ENCODE measurements at places on chromosomes 3 and 15.

DNA sequence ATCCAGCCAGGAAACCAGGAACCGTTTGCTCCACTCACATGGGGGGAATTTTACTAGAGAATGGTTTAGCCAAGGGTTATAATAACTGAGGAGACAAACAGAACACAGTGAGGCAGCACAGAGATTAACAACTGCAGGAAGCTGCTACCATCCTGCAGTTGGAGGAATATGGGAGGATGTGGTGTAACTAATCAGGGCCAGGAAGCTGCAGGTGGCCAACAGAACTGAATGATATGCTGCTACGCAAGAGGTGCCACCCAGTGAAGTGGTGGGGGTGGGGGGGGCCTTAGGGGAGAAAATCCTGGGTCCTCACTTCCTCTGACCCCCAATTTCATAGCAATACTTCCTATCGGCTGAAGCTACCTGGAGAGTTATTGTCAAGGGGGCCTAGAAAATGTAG is 306.4 kb upstream of the STT3B start:
- no peak for DNase-seq

DNA sequence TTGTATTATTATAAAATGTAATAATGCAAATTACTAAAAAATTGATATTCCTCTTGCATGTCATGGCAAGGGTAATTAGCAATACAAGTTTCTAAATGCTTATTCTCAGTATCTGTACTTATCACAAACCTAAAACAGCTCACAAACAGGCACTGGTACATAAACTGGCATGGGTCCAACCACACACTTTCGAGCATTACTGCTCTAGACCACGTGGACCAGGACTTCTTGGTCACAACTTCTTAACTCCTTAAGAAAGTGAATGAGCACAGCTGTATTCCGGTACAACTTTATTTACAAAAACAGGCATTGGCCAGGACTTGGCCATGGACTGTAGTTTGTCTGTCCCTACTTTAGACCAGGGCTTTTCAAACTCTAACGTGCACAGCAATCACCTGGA is 173.3 kb downstream of the SUCLG2 start:
- no peak for DNase-seq

DNA sequence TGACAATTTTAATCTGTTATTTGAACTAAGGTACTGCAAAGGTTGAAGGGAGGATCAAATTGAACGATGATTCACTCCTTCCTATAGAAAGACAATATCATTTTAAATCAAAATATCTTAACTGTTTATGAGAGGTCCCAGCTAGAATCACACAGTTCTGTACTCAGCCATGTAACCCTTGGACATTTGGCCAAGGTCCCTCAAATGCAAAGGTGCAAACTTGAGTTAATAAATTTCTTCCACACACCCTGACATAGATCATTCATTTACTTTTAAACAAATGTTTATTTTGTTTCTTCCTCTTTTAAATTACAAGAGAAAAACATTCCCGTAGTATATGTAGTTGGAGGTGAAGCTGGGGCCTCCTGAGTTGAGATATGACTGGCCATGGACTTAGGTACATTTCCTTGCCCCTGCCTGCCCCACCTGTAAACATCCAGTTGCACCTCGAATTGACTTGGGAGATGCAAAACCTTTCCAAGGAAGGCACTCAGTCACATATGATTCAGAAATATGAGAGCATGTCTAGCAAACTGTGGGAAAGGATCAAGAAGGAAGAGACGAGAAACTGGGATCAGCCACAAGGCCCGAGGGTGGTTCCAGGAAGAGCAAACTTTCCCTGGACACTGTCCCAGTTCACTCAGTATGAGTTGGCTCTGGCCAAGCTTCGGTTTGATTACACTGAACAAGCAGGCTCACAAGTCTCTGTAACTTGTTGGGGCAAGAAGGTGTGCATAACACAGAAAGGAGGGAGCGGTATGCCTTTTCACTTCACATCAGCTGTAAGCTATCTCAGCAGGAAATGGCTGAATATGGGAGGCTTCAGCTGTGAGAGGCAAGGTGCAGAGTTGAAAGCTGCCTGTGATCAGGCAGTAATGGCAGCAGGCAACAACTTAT is 6.7 kb downstream of the TNFSF10 start:
- DNase-seq: no peak

DNA sequence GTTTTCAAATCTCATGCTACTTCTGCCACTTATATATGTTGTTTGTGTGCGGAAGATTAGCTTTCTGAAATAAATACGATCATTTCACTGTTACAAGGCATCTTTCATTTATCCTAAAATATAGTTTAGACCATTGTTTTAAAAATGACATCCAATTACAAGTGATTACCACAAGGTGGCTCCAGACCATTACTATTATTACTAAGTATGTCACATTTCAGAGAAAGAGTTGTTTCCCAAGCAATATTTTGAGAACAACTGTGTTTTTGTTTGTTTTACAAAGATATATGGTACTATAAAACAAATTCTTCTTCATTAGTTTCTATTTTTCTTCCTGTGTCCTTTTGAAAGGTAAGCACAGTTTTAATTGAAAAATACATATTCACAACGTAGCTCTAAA is 136.0 kb upstream of the RAP2B start:
- DNase-seq: peak; percentile 50

- DNase-seq: no peak
Measured at GRCh38 chr15:40500568-40501330, 30.0 kb downstream of the CHST14 start.

GRCh38 chr3:135800071-135800549 is 165.4 kb upstream of the PPP2R3A start:
- DNase-seq: no peak

DNA sequence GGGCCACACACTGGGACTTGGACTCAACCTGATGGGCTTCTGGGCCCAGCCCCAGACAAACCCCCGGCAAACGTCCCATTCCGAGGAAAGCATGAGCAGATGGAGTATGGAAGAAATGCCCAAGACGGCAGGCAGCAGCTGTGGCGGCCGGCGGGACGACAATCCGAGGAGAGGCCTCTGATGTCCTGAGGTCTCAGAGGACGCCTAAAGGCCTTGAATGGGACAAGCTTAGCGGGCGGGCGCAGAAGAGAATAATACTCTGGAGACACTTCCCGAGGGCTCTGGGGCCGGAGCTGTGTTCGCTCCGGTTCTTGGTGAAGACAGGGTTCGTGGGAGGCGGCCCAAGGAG is 482 bp upstream of the OGG1 start:
- no peak for DNase-seq

- DNase-seq: no peak
Measured at GRCh38 chr3:8557298-8557697, 55.7 kb downstream of the LMCD1 start.

DNA sequence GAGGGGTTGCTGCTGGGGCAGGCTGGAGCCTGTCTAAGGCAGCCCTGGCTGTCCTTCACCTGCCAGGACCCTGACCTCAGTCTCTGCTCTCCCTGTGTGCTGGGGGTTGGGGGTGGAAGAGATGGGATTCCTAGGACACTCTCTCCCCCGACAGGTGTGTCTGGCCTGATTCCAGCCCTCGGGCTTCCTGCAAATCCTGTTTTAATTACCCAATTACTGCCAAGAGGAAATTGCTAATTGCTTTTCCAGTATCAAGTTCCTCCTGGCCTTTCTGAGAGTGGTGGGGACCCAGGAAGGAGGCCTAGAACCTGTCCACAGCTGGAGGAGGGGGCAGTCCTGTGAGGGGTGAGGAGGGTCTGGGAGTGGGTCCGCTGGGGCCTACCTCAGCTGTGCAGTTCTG is 15.8 kb downstream of the PLXNA1 start:
- no peak for DNase-seq

GRCh38 chr15:76217029-76217881 is 94.0 kb downstream of the ETFA start:
- peak; percentile 9 for DNase-seq

- no peak for DNase-seq
Measured at GRCh38 chr3:116390318-116390717, 55.0 kb downstream of the LSAMP start.

DNA sequence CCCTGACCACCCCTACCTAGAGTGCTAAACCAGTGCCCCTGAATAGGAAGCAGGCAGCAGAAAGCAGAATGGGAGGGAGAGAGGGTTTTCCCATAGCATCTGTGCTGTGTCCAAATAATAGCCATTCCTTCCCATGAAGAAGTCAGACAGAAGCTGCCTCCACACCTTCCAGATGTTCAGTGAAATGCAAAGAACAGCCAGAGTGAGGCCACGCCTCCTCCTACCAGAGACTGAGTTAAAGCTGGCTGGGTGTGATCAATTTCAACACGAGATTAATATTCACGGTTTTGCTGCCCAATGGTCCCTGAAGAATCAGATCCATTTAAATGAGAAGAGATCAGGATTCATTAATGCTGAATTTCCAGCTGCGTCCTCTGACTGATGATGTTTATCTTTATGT is 111.8 kb downstream of the SRGAP3 start:
- no peak for DNase-seq

DNA sequence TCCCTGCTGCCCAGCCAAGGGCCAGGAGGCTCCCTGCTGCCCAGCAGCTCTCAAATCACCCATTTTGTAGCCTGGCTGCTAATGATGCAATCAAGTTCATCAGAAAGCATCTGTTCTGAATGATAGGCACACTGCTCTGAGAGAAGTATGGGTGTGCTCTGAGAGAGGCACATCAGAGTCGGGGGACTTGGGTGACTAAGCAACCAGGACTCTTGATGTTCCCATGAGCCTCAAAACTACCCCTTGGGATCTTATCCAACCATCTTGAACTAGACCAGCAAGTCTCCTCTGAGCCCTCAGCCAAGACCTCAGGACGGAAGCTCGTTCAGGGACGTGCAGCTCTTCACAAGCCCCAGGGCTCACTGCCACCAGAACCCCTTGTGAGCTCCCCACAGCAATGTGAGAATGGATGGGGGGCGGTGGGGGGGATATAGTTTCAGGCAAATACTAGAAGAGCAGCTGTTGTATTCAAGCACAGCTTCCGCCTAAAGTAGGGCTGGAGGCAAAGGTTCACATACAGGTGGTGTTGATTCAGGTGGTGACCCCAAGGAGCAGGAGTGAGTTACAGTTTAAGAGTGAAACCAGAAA is 52.2 kb upstream of the HES1 start:
- no peak for DNase-seq

GRCh38 chr3:170033489-170033888 is 4.3 kb upstream of the GPR160 start:
- no peak for DNase-seq

- peak; percentile 52 for DNase-seq
Measured at GRCh38 chr3:129428376-129429079, at the start of gene EFCAB12. EFCAB12 (minus strand) TSS chr3:129428636; CDS start chr3:129428488, 148 bp downstream.

DNA sequence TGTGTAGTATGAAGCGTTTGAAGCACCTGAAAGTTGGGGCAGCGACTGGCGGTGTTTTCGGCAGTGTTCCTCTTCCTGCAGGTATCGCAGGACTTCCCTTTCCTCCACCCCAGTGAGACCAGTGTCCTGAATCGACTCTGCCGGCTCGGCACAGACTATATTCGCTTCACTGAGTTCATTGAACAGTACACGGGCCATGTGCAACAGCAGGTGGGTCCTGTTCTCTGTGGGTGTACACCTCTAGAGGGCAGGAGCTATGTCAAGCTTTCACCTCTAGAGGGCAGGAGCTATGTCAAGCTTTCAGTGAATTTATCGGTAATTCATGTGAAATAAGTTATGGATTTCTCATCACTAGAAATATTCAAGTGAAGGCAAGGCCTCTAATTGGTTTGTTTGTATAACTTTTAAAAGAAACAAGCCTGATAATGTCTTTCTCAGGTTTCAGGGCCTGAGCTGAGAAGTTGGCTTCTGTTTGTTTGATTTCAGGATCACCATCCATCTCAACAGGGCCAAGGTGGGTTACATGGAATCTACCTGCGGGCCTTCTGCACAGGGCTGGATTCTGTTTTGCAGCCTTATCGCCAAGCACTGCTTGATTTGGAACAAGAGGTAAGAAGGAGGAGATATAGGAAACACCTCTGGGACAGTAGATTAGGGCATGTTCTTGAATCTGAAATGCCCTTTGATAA is 5.3 kb downstream of the TUBGCP4 start:
- DNase-seq: no peak

DNA sequence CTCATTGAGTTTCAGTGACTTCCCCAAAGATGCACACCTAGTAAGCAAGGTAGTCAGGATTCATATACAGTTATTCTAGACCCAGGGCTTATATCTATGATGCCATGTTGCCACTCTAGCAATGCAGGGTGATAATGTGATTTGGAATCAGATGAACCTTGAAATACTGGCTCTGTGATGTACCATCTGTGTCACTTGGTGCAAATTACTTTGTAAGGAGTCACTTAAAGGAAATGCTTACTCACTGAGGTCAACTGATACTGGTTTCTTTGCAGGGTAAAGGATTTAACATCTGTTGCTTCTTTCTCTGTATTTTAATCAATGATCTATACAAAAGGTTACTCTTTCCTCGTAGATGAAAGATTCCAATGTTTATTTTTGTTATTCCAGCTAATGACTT is 10.8 kb downstream of the ASB14 start:
- peak; percentile 17 for DNase-seq

- no peak for DNase-seq
Measured at GRCh38 chr3:50261505-50261904, 7.4 kb upstream of the SEMA3B start.

Data from SW 1271 (cell line).